Activated CD4-positive, alpha-beta T cell treated with anti-CD3 and anti-CD28 coated beads for 4 hours (primary cell): ENCODE measurements at places on chromosomes 16 and 17.

GRCh38 chr17:58413684-58414083 is 3.6 kb downstream of the RNF43 start:
- no peak for DNase-seq

DNA sequence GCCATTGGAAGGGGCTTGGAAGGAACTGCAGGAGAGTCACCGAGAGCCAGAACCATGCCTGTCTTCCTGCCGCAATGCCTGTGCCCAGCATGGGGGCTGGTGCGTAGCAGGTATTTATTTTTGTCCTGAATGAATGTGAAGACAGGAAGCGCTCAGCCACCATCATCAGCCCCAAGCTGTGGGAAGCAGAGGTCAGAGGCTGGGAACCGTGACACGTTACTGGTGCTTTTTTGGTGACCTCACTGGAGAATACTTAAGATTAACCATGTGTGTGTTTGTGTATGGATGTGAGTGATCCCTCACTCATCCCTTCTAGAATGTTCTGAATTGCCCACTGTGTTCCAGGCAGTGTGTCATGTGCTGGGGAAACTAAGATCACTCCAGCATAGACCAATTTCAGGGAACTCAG is 343.8 kb downstream of the SNX29 start:
- no peak for DNase-seq

DNA sequence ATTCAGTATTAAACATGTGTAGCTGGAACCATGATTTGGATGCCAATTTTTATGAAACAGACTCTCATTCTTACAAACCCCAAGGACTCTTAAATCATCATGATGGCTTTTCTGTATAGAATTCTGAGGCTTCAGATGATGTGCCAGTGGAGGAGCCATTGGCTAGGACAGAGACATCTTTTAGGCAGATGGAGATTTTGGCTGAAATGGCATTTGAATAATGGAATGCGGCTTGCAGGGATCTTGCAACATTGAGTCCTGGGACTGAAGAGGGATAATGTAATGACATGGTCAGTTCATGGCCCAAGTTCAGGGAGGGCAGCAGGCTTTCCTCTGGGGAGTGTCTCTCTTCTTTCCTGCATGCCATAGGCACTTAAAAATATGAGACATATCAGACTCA is 172.4 kb downstream of the ABCA8 start:
- DNase-seq: no peak

DNA sequence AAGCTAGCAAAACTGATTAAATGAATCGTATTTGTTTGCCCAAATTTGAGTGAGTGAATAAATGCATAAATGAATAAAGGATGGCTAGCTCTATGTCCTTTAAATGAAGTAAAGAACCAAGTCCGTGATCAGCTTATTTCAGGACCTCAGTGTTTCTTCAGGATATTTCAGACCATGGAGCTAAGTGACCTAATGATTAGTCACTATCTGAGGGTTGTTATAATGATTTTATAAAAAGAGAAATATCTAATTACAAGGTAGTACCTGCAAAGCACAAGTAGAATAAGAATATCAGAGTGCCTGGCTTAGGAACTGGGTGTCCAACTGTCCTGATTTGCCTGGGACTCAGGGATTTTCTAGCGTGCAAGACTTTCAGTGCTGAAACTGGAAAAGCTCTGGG is 12.5 kb downstream of the KCNJ2 start:
- DNase-seq: no peak

DNA sequence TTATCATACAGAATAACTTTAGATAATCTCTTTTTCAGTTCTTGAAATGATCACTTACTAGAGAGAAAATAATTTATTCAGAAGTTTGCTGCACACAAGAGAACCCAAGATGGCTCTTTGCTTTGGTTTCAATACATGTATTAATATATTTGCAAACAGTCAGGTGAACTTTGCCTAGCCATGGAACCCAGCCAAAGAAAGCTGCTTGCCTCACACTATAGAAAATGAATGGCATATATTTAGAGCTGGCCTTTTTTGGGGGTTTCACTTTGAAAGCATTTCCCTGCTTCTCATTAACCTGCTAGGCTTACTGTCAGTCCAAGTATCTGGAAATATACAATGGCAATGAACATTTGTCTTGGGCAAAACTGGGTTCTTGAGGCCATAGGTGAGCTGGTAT is 75.3 kb downstream of the MRTFB start:
- DNase-seq: no peak
